Stimulated activated CD8-positive, alpha-beta memory T cell treated with anti-CD3 and anti-CD28 coated beads, Interleukin-4, amount 100 ng/mL, for 48 hours (primary cell): ENCODE measurements at places on chromosomes 5 and 9.

- DNase-seq = no peak
Measured at GRCh38 chr5:175921061-175921730, 46.9 kb downstream of the THOC3 start.

GRCh38 chr5:103804711-103805110 lies 242.1 kb upstream of the NUDT12 start:
- DNase-seq = no peak

DNA sequence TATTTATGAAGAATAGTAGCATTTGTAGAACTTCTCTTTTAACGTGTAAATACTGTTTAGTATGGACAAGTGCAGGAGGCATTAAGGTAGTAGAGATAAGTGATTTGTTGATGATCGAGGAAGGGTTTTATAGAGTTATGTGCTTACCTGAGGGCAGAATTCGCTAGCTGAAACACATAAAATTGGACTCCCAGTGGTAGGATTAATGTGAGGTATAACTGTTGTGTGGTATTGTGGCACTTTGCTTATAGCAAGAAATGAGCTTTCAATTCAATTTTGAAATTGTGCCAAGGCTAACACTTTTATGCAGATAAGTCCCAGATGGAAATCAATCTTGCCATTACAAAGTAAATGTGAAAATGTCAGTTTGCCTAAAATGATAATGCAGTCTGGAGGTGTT lies 1.2 kb downstream of the AP3S1 start:
- no peak for DNase-seq

GRCh38 chr5:120684213-120684612 lies 220.1 kb downstream of the PRR16 start:
- DNase-seq = no peak

DNA sequence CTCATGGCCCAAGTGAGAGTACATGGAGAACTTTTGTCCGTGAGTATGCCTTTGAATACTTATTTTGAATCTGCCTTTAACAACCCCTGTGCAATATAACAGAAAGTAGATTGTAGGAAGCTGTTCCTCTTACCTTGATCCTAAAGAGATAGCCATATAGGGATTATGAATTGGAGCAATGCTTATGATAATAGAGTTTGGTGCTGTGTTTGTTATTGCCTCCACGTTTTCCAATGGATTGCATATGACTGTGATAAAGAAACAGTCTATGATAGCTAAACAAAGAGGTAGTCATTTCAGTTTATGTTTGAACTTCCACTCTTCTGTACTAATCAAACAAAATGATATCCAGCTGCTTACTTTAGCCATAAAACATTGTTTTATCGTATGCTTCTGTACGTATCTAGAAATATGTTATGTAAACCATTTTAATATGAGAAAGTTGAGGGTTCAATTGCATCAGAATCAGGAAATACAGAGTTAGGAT lies 199.6 kb upstream of the RGMB start:
- DNase-seq = no peak

- no peak for DNase-seq
Measured at GRCh38 chr5:127645300-127645726, 3.6 kb upstream of the CTXN3 start.
